ENCODE measurements at places on chromosomes 7 and 10. TPM values are rescaled to one million over a fixed set of nuclear protein-coding genes. Genes with fewer than 3 reads are reported as not detected.
A peak's percentile ranks its signal among the peaks of the same experiment; 100 is the strongest.

Gene ZNF138
- 18.3 TPM for total RNA-seq

GRCh38 chr10:12428447-12429135 is 79.2 kb downstream of the CAMK1D start:
- no peaks in the 10 kb centered on the region for H3K27me3 ChIP-seq
- H3K27ac ChIP-seq: no peak overlapping the region
- DNase-seq: no peak
- no peaks in the 10 kb centered on the region for H3K4me1 ChIP-seq
- H3K36me3 ChIP-seq: no peaks in the 10 kb centered on the region

Gene STOX1
- 6.0 TPM for total RNA-seq

DNA sequence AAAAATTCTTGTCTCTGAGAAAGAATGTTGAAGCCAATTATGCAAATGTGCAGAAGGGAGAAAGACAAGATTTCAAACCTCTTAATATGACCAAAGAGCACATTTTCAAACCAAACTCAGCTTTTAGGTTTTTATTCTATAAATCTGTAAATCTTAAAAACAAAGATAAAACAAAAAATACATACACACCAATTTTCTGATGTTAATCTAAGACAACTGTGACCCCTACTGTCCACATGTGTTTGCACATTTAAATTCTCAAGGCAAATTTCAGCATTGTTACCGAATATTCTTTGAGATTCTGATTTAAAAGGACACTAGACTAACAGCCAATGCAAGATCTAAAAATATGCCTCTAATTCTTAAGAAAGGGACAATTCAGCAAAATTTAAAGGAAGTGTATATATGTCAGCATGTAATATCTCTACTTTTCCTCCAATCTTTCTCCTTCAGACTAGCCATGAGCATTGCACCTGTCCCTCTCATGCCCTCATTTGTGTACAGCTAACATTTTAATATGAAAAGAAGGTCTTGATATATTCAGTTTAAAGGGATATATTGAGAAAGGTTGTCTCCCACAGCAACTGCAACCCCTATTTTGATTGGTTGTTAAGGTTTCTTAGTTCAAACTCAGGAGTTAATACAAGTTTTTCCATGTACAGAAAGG is 417.9 kb downstream of the IPMK start:
- peak; percentile 30 for DNase-seq
- no peaks in the 10 kb centered on the region for H3K4me1 ChIP-seq
- no peaks in the 10 kb centered on the region for H3K27me3 ChIP-seq
- H3K27ac ChIP-seq: no peak overlapping the region

Gene ZNF503
- 110 TPM for total RNA-seq

DNA sequence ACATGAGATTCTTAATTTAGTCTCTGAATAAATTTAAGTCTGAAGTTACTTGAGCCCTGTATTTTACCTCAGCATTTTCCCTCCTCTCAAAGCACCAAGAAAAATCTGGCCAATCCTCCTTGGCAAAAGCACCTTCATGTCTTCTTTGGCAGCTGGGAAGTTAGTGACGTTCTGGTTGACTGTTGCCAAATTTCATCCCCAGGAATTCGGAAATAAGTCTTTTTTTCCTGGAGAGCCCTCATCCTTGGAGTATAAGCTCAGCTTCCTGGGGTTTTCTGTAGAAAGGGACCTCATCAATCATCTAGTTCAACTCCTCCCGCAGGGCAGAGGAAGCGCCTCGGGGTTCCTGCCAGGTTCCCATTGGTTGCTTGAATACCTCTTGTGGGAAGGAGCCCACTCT is 377.6 kb downstream of the PHTF2 start:
- no peaks in the 10 kb centered on the region for H3K36me3 ChIP-seq
- peak; percentile 63 for DNase-seq
- no peak overlapping the region for H3K4me3 ChIP-seq
- H3K27ac ChIP-seq: no peak overlapping the region
- peaks cover 8% of the 10 kb centered on the region for H3K4me1 ChIP-seq

All from cardiac muscle cell (in vitro differentiated cells and primary cell).